ENCODE measurements at places on chromosomes 1 and 21.
A peak's percentile ranks its signal among the peaks of the same experiment; 100 is the strongest.

GRCh38 chr1:151147132-151147503 is 687 bp upstream of the SEMA6C start:
- DNase-seq, result no peak

DNA sequence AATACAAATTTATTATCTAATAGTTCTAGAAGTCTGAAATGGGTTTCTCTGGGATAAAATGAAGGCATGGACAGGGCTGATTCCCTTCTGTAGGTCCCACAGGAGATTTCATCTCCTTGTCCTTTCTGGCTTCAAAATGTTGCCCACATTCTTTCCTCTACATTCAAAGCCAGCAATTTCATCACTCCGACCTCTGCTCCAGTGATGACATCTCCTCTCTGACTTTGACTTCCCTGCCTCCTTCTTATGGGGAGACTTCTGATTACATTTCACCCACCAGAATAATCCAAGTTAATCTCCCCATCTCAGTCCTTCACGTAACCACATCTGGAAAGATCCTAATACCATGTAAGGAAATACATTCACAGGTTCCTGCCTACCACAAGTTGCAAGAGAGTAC is 358.0 kb upstream of the C1orf87 start:
- no peak for DNase-seq

DNA sequence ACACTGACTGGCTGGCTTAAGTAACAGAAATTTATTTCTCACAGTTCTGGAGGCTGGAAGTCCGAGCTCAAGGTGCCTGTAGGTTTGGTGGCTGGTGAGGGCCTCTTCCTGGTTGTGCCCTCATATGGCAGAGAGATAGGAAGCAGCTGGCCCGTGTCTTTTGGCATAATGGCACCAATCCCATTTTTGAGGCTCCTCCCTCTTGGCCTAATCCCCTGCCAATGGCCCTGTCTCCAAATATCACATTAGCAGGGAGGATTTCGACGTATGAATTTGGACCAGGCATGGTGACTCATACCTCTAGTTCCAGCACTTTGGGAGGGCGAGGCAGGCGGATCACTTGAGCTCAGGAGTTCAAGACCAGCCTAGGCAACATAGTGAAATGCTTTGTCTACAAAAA is 37.4 kb downstream of the AGPAT3 start:
- no peak for DNase-seq

DNA sequence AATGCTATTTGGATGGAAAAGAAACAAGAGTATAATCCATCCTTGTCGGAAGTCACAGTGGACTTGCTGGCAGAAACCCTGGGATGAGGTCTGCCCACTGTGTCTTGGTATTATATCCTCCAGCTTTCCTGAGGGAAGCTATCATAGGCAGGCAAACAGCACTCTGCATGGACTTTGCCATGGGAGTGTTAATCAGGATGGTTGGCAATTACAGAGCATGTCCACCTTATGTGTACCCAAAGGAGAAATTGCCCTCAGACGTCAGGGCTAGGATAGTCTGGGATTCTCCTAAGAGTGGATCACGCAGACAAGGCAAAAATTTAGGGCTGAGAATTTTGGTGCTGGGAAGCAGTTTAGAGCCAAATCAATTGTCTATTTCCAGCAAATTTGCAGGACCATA is 184.9 kb upstream of the ESRRG start:
- no peak for DNase-seq

GRCh38 chr1:30518186-30518585 is 205.2 kb downstream of the MATN1 start:
- DNase-seq, result no peak

- DNase-seq, result peak; percentile 88
These were observed 143.1 kb downstream of the IFI44 start for GRCh38 chr1:78792756-78793155.

GRCh38 chr1:7964476-7964875 is 3.0 kb downstream of the PARK7 start:
- DNase-seq, result no peak

DNA sequence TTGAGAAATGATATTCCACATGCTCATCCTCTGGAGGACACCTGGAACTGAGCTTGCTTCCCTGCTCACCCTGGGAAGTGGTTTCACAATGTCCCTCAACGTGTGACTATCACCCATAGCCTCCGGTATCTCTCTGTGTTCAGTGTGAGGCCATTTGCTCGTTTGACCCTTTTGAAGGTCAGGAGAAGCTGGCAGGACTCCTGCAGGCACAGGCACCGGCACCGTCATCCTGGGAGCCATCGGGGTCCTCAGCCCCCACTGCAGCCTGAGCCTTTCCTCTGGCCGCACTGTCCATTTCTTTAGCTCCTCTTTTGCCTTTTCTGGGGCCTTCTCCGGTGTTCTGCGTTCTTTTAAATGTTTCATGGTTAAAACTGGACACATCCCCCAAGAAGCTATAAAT is 159.6 kb upstream of the COL6A1 start:
- DNase-seq, result no peak

GRCh38 chr21:45010096-45010495 is 64.3 kb upstream of the ADARB1 start:
- peak; percentile 24 for DNase-seq

DNA sequence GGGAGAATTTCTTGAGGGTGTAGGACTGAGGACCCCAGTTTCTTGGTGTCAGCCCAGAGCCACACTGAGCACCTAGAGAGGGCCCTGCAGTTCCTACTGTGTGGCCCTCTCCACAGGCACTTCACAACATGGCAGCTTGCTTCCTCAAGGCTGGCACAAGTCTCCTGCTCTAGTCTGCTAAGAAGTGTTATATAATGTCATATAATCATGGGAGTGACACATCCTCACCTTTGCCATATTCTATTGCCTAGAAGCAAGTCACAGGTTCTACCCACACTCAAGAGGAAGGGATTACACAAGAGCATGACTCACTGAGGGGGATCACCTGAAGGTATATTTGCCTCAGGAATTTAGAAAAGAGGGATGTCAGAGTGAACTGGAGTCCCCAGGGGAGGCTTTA is 5.5 kb upstream of the SNX27 start:
- no peak for DNase-seq

GRCh38 chr1:224380003-224380402 is 23.3 kb downstream of the CNIH4 start:
- DNase-seq, result no peak

DNA sequence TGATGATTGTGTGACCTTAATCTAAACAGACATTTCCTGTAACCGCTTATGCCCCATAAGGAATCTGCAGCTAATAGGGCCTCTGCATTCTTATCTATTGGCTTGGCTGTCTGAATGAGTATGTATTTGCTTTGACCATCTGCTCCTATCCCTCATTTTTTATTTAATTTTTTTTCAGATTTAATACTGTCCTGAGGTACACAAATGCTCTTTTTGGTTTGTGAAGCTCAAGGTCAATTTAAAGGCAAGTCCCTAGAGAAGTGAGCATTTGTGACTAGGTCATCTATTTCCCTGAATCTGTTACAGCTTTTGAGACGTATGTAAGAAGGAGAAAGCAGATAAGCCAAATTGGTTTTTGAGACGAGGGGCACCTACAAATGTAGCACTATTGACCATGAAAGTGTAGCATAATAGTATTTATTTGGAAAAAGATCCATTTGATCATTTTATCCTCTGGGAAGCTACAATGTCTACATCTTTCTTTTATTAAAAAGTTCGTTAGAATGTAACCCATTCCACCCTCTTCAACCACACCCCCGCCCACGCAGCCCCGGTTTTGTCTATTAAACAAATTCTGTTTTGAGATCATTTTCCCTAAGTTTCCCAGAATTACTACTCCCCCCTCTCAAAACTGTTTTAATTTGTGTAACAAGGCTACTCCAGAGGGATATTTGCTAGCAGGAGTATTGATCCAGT is 69.2 kb upstream of the HSPA13 start:
- no peak for DNase-seq

DNA sequence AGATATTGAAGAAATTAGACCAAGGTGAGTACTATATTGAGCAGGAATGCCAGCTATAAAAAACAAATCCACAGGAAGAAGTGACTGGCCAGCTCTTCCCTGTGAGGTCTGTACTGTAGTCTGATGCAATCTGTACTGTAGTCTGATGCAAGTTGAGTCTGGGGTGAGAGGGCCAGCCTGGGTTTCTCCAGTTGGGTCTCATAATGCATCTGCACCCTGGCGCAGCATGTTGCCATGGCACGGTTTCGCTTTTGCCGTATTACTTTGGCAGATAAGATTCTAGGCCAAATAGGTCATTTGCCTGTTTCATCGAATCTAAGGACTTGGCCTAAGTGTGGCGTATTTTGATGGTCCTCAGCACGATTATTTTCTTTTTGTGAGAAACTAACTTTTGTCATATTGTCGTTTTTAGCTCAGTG is 24.4 kb upstream of the PGD start:
- DNase-seq, result peak; percentile 15

GRCh38 chr1:201655243-201655642 is 116.3 kb downstream of the NAV1 start:
- peak; percentile 95 for DNase-seq

DNA sequence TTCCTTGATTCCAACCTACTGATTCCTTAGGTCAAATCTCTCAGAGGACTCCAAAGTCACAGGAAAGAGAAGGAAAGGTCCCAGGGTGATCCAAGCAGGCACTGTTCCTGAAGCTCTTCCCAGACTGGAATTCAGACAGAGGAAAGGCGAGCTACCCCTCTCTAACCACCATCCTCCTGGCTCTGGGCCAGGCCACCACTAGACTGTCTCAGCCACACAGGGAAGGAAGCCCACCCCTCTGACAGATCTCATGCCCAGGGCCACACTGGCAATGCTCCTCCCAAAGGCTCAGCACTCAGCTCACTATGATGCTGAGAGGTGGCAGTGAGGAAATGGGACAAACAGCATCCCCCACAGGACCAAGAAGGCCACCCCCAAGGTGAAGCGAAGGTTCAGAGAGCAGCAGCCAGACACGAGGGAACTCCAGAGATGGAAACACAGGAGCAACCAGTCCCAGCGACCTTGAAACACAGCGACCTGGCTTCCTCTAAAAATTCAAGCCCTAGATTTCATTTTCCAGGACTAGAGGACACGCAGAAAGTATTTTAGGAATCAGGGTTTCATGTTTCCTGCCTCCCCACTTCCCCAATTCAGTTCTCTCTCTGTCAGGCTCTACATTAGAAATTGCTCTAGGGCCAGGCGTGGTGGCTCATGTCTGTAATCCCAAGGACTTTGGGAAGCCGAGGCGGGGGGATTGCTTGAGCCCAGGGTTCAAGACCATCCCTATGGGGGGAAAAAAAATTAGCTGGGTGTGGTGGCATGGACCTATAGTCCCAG is 18.8 kb downstream of the PIK3C2B start:
- no peak for DNase-seq

DNA sequence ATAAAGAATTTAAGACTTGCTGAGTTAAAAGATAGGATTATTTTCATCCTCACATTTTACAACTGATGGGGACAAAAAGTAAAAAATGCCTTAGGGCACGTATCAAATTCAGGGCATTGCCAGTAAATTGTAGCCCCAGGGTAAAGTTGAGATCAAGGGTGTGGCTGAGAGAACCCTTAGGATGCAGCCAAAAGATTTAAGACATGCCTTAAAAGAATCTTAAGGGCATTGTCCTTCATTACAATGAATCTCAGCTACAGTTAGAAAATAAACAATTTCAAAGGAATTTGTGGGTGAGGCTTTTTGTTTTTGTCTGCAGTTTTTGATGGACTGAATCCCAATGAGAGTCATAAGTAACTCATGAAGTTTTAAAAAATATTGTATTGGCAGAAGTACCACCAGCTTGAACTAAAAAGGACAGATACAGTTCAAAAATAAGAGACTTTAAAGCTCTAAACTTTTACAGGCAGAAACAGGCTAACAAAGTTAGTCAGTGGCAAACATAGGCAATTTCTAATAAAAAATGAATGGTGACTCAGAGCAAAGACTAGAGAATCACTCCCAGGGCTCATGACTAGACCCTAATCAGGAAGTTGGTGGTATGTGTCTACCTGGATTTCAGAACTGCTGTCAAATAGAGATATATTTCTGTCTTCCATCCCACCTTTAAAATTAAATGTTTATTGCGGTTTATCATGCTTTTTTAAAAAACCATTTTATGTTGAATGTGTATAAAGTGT is 165.1 kb upstream of the SNX7 start:
- DNase-seq, result peak; percentile 23

DNA sequence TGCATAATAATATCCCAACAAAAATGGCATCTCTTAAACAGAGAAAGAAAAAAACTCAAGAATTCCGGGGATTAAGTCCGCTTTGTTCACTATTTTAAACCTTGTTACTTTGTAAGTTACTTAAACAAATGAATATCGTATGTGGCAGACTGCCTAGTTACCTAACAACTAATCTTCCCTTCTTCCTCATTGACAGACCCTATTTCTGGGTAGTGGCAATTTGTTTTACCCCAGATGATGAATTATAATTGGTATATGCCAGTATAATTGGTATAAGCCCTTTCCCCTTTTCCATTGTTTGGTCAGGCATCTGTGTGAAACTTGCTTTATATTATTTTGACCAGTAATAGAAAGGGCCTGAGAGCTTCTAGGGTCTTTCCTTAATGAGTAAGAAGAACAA is 52.4 kb downstream of the CDC42BPA start:
- DNase-seq, result no peak

DNA sequence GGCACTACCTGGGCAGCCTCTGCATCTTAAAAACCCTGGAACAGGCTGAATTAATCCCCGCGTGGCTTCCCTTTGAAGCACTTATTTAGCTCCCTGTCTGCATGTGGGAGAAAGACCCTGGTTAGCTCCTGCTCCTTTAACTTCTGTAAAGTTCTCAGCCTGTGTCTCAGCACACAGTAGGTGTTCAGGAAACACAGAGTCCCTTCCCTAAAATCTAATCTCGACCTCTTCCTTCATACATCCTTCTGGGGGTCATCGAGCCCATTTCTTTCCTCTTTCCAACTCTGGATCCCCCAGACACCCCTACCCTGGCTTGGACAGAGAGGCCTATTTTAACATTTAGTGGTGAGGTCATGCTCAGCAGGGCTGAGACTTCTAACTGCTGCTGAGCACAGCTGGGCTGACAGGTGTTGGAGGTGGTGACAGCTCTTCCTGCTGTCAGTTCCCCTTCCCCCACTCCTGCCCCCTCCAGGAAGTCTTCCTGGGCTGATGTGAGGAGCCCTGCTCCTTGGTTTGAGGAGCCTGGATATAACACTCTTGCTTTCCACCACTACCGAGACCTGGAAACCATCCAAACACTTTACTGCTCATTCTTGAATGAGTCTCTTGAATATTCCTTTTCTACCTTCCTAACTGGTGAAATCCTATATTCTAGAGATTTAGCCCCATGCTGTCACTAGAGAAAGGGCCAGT is 5.3 kb downstream of the E2F2 start:
- no peak for DNase-seq

Measured in EH (cell line).